ENCODE measurements at places on chromosomes 16 and 17.

DNA sequence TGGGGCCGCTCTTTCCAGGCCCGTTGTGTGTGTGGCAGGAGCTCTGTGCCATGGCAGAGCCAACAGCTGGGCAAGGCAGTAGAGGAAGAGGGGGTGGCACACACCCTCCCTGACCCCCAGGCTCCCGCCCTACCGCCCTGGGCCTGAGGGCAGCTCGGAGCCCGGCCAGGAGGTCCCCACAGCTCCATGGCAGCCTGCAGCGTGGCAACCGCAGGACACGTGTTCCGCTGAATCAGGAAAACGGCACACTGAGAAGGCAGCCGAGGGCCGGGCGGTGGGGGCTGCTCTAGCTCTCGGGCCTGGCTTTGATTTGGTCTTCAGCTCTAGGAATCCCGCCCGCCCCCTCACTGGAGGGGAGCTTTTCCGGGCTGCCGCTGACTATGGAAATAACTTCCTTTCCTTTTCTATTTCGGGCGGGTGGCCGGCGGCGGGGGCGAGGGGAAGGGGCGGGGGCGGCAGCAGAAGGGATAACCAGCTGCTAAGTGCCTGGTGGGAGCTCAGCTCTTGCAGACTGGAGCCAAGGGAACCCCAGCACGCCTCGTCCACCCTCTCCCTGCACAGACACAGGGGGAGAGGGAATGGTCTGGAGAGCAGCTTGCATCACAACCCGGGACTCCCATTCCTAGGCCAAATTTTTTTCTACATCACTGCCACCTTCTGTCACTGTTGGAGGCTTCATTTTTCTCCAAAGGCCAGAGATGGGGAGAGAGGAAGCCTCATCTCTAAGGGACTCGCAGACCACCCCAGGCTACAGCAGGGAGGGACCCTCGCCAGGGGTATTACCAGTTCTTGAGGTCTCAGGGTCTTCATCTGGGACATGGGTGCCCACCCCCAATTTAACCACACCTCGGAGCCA, 24.8 kb upstream of the MRPS23 start:
- no peak for DNase-seq

DNA sequence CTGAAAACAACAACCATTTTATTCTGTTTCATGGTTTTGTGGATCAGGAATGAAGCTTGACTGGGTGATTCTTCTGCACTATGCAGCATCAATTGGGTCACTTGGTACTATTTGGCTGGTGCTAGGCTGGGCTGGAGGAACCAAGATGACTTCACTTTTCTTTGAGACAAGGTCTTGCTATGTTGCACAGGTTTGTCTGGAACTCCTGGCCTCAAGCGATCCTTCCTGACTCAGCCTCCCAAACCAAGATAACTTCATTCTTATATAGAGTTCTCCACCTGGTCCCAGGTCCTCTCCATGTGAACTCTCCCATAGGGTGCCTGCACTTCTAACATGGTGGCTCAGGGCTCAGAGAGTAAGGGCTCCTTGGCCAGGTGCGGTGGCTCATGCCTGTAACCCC, 1.9 kb upstream of the PIPOX start:
- no peak for DNase-seq

- DNase-seq = no peak
Observed at GRCh38 chr17:58387834-58388233, 29.5 kb downstream of the RNF43 start.

- DNase-seq = no peak
Observed at GRCh38 chr16:74659041-74659440, 7.6 kb downstream of the RFWD3 start.

- DNase-seq = no peak
Observed at GRCh38 chr17:40532520-40533253, 31.3 kb upstream of the TNS4 start.

DNA sequence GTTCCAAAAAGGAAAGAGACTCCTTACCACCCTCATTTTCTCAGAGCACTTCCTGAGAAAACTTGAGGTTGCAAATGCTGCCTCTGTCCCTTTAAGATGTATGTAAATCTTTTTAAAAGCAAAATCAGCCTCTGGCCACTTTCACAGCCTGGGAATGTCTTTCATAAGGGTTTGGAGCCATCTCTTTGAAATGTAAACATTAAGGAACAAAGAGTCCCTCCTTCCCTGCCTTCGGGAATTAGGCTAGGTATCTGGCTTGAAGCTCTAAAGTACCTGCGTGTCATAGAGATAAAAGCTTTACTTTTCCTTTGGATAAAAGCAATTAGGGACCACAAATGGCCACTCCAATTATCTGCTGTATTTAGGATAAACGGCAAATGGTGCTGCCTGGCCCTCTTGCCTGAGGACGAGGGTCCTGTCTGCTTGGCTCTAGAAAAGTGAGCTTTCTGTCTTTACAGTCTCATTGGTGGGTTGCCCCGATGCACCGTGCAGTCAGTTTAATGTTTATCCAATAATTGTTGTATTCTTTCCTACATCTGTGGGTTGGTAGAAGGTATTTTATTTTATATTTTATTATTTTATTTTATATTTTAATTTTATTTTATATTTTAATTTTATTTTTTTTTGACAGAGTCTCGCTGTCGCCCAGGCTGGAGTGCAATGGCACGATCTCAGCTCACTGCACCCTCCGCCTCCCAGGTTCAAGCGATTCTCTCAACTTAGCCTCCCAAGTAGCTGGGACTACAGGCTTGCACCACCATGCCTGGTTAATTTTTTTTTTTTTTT, 23.9 kb downstream of the NLRC3 start:
- DNase-seq = no peak

GRCh38 chr16:31404353-31405064, 11.4 kb downstream of the ITGAD start:
- DNase-seq = no peak

GRCh38 chr16:728890-729744, 2.2 kb downstream of the HAGHL start:
- DNase-seq = no peak

DNA sequence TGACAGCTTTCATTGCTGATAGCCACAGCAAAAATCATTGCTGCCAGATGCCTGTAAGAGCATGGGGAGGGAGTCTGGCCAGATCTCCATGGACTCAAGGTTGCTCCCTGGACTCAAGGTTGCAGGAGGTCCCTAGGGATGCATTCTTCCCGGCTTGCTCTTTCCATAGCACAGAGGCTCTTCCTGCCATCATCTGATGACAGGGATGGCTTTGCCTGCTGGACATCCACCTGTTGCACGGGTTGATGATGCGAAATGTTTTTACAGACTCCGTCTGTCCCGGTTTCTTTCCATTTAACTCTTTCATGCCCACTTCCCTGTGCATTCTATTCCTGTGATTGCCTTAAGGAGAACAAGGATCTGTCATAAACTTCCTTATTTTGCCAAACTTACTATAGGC, 115.6 kb upstream of the HSBP1 start:
- DNase-seq = no peak

DNA sequence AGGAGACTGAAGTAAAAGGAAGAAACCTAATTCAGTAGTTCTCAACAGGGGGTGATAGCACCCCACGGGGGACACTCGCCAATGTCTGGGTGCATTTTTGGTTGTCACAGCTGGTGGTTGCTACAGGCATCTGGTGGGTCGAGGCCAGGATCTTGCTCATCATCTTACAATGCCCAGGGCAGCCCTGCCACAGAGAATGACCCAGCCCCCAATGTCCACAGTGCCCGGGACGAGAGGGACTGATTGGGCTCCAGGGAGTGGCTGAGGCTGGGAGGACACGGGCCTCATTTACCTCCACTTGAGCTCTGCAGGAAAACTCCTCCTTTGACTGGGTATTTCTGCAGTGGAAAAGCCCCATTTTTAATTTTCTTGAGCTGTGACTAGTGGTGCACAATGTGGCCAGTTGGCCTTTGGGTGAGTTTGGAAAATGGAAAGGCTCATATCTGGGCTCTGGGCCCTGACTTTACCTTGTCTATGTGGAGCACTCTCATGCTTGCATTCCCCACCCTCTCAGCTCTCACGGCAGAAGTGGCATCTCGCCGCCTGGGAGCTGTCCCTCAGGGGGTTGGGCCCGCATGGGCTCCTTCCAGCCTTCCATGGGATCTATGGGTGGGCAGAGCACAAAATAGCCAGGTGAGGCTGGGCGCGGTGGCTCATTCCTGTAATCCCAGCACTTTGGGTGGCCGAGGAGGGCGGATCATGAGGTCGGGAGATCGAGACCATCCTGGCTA, 37.7 kb upstream of the IRF8 start:
- no peak for DNase-seq

- no peak for DNase-seq
Observed at GRCh38 chr16:86918637-86919036, 340.3 kb downstream of the FOXL1 start.

- no peak for DNase-seq
Observed at GRCh38 chr17:81333616-81334368, 38.7 kb upstream of the SLC38A10 start.

GRCh38 chr17:63232565-63233310, 213.4 kb downstream of the CYB561 start:
- no peak for DNase-seq

DNA sequence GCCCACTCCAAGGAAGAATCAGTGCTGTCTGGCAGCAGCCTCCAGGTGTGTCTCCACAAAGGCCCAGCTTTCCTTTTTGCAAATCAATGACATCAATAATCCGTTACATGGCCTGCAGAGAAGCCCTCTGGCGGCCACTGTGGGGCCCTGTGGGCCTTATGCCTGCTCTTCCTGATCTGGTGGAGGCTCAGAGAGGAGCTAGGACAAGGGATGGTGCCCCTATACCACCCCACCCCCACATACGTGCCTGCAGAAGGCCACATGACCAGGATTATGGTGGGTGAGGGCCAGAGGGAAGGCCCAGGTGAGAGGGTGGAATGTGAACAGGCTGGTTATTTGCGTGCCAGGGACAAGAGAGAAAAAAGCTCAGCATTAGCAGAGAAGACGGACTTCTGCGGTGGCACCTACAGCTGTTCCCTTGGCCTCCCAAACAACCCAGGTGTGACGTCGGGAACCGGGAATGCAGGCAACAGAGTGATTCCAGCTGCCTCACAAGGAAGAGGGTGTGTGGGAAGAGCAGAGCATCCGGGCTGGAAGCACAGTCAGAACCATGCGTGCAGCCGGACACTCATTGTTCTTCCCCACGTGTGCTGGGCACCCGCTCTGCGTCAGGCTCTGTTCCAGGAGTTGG, 22.5 kb downstream of the EIF4A3 start:
- DNase-seq = no peak

DNA sequence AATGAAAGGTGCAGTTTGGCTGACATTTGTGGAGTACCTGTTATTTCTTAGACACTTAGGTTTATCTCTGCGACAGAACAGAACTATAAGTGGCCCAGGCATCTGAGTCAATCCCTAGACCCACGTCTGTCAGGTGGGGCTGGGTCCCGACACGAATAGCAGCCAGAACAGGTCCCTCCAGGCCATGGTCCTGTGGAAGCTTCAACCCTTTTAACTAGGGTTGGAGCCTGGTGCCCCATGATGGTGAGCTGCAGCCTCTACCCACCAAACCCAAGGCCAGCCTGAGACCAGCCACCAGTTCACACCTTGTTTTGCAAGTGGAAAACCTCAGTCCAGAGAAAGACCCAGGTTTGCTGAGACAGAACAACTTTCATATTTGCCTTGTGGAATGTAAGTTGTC, 74.6 kb upstream of the TMEM97 start:
- DNase-seq = no peak

Data from CD4-positive, alpha-beta T cell treated with Interleukin-1 beta for 1 hour (primary cell).